GM03348 (cell line): ENCODE measurements at places on chromosomes 1 and 21.

- no peak for DNase-seq
Observed at GRCh38 chr1:160001440-160001839, 30.4 kb downstream of the PIGM start.

- DNase-seq: no peak
Observed at GRCh38 chr1:43522431-43522775, 8.3 kb upstream of the PTPRF start.

GRCh38 chr1:211939876-211940468 lies 95.4 kb downstream of the INTS7 start:
- DNase-seq: no peak

GRCh38 chr1:153465811-153466636 lies 5.6 kb upstream of the S100A7 start:
- peak; percentile 75 for DNase-seq

DNA sequence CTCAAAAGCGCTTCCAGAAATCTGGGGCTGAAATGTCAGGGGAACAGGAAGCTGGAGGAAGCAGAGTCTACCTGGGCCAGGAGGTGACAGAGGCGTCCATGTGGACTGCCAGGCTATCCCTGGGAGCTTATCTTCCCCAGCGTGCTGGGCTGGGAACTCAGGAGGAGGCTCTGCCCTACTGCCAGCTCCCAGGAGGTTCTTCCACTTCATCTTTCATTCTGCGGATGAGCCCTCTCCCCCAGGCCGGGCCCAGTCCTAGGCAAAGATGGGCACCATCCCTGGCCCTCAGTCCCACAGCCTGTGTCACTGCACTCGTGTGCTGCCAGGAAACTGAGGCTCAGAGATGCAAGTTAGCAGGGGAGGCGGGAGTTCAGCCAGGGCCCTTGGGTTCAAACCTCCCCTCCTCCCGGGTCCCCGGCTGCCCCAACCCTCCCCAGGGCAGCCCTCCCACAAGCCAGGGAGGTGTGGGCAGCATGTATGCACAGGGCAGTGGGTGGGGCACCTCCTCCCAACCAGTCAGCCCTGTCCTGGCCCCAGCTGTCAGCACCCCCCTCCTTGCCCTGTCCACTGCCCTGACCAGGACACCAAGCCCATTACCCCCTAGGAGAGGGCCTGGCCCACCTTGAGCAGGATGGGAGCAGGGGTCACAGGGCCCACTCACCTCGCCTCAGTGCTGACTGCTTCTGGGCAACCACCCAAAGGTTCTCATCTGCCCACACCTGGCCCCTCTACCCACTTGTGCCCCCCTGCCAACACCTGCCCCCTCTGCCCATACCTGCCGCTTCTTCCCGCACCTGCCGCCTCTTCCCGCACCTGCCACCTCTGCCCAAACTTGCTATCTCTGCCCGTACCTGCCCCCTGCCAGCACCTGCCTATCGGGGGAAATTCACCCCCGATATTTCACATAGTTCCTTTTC lies 226.0 kb downstream of the NPHP4 start:
- DNase-seq: no peak

DNA sequence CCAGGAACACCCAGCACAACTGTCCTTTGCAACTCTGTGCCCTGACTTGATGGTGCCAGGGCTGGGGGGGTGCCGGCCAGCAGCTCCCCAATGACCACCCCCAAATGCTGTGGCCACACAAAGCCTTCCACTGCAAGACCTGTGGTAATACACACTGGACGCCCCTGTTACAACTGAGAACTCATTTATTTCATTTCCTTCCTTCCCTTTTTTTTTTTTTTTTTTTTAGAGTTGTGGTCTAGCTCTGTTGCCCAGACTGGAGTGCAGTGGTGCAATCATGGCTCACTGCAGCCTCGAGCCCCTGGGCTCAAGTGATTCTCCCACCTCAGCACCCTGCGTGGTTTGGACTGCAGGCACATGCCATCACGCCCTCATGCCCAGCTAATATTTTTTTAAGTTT lies 25.2 kb downstream of the TP73 start:
- DNase-seq: no peak

DNA sequence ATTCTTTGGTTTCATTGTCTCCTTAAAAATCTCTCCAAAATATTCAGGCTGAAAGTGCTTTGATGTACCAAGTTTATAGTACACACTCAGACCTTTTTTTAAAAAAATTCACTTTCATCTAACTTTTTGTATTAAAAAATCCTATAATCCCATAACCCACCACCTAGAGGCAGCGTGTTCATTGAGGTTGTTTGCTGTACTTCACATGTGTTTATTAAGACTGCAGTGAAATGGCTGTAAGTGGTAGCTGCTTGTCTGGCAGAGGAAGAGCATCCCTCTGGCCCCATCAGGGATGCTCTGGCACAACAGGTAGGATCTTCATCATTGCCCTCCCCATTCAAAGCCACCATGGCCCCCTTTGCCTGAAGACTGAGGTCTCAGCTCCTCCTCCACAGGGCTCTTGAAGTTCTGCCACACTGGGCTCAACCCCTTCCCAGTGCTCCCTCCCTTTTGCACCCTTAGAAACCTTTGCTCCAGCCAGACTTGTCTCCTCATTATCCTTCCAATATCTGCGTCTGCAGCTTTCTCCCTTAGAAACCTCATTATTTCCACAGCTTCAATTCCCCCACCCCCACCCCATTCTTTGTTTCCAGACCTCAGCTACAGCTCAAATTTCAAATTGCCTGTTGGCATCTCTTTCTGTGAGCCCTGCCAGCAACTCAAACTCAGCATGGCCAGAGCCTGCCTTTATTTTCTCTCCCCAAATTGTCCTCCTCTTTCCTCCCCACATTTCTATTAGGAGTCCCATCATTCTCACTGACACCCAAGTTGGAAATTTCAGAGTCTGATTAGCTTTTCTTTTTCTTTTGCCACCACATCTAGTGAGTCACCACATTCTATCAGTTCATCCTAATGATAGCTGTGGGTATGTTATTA lies 369.6 kb upstream of the USP24 start:
- DNase-seq: peak; percentile 50

- DNase-seq: no peak
Observed at GRCh38 chr1:162649583-162649982, 17.3 kb downstream of the DDR2 start.

GRCh38 chr1:66929999-66930822 lies 5.4 kb downstream of the MIER1 start:
- DNase-seq: peak; percentile 97

DNA sequence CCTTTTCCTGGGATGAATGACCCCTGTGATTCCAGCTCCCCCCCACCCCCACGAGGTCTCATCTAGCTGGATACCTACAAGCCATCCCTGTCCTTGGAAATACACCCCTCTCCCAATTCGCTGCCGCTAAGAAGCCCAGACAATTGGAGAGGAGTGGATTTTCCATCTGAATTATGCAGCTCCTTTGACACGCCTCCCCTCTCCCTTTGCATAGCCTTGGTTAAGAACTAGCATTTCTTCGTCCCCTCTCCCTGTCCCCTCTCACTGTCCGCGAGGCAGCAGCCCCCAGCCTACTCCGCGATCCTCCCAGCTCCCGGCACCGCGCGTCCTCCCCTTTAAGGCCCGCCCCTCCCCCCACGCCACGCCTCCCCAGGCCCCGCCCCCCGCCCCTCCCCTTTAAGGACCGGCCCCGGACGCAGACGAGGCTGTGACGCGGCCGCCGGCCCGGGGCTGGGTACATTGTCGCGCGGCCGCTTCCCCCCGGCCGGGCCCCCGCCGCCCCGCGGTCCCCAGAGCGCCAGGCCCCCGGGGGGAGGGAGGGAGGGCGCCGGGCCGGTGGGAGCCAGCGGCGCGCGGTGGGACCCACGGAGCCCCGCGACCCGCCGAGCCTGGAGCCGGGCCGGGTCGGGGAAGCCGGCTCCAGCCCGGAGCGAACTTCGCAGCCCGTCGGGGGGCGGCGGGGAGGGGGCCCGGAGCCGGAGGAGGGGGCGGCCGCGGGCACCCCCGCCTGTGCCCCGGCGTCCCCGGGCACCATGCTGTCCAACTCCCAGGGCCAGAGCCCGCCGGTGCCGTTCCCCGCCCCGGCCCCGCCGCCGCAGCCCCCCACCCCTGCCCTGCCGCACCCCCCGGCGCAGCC lies at the start of gene MAPKAPK2:
Gene MAPKAPK2 (plus strand): TSS at position 428 of the 856 bp plus-strand sequence. CDS start 325 bp downstream, at position 753.
- peak; percentile 98 for DNase-seq

GRCh38 chr1:101833312-101833711 lies 163.4 kb downstream of the OLFM3 start:
- DNase-seq: no peak

DNA sequence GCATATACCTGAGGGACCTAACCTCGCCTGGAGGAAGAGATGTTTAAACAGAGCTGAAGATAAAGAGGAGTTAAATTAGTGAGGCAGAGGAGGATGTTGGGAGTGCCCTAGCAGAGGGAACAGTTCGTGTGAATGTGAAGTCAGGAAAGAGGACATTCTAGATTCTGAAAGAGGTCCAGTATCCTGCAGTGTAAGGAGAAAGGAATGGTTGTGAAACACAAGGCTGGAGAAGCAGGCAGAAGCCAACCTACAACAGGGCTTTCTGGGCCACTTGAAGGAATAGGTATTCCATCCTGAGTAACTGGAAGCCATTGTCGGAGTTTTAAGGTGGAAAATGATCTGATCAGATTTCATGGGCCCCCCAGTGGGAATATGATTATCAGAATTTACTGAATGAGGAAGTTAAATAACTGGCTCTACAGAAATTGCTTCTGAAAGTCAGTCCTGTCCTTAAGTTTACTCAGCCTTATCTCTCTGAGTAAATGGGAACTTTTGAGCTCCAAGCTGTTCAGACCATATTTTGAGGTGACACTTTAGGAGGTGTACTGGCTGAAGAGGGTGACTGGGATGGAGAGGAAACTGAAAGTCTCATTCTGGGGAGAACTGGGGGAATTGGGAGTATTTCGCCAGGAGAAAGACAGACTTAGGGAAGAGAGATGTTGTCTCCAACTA lies 24.4 kb upstream of the FAAH start:
- peak; percentile 34 for DNase-seq

- DNase-seq: peak; percentile 82
Observed at GRCh38 chr1:27726173-27727044, 648 bp downstream of the FAM76A start.

- no peak for DNase-seq
Observed at GRCh38 chr1:193079187-193079586, 19.8 kb downstream of the RO60 start.

- peak; percentile 10 for DNase-seq
Observed at GRCh38 chr1:243286409-243287122, 30.7 kb downstream of the SDCCAG8 start.

DNA sequence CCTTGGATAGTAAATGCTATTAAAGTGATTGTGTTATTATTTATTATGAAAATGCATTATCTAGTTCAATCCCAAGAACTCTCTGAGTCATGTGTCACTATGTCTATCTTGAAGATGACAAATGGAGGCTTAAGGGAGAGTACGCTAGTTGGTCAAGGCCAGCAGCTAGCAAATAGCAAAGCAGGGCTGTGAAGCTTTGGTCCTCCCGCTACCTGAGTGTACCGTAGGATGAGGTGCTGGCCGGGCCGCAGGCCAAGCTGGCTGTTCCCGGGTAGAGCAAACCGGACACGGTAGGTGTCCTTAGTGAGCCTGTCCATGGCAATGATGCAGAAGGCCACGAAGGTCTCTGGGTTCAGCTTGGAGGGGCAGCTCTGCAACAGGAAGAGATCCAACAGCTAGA lies 9.3 kb downstream of the CYB5RL start:
- DNase-seq: no peak

- DNase-seq: peak; percentile 89
Observed at GRCh38 chr1:70509996-70510876, 99.2 kb downstream of the CTH start.

DNA sequence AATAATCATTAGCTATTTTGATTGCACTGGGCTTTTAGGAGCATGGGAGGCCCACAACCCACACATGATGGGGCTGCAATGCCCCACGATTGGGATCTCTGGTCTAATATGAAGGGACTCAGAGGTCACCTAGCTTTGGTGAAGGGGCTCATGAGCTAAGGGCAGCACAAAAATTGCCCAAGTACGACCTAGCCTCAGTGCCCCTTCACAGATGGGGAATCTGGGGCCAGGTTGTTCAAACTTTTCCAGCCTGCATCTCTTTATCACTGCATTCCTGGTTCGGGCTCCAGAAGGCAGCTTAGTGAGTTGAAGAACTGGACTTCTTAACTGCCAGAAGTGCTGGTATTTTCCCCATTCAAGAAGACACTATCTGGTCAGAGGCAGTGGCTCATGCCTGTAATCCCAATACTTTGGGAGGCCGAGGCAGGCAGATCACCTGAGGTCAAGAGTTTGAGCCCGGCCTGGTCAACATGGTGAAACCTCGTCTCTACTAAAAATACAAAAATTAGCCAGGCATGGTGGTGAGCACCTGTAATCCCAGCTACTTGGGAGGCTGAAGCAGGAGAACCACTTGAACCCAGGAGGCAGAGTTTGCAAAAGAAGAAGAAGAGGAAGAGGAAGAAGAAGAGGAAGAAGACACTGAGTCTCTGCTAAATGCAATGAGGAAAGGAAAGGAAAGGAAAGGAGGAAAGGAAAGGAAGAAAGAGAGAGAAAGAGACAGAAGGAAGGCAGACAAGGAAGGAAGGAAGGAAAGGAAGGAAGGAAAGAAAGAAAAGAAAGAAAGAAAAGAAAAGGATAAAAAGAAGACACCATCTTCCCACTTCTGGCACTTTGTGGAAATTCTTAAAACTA lies 258.5 kb upstream of the IRF2BP2 start:
- DNase-seq: no peak

GRCh38 chr1:212782422-212783154 lies 9.0 kb downstream of the NSL1 start:
- DNase-seq: peak; percentile 35

DNA sequence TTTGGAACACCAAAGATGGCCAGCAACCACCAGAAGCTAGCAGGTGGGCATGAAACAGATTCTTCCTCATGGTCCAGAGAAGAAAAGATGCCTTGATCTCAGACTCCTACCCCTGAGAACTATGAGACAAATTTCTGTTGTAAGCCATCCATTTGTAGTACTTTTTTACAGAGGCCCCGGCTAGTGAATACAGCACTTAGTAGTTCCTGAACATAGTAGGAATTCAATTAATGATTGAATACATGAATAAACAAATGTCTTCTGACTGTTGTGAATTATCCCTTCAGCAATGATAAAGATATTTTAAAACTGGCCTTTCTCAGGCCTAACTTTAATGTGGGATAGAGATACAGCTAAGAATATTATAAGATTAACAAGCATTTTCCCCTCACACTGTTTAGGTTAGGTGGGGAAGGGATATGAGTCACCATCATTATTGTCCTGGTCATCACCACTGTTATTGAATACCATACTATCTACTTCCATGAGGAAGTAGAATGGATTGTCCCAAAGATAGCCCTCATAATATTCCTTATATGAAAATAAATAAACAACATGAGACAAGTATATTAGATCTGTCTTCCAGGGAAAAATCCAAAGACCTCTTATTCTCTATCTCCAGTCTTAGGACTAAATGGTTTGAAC lies 51.4 kb downstream of the ADCY10 start:
- DNase-seq: peak; percentile 29

DNA sequence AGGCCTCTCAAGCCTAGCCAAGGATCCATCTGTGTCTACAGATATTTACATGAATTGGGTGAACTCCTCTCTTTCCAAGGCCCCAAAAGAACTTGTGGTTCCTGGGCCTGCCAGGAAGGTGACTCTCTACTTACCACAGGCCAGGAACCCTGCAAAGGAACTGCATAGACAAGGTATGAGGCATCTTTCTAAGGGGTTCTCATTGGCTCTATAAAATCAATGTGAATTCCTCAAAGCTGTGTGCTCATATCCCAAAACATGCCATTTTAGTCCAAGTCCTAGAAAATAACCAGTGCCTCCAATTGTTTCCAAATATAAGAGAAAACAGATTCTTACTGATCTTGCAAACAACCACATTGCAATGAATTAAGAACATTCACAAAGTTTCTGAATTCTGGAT lies 39.9 kb upstream of the RGL1 start:
- peak; percentile 20 for DNase-seq
